ENCODE measurements at places on chromosomes 1 and 21.

DNA sequence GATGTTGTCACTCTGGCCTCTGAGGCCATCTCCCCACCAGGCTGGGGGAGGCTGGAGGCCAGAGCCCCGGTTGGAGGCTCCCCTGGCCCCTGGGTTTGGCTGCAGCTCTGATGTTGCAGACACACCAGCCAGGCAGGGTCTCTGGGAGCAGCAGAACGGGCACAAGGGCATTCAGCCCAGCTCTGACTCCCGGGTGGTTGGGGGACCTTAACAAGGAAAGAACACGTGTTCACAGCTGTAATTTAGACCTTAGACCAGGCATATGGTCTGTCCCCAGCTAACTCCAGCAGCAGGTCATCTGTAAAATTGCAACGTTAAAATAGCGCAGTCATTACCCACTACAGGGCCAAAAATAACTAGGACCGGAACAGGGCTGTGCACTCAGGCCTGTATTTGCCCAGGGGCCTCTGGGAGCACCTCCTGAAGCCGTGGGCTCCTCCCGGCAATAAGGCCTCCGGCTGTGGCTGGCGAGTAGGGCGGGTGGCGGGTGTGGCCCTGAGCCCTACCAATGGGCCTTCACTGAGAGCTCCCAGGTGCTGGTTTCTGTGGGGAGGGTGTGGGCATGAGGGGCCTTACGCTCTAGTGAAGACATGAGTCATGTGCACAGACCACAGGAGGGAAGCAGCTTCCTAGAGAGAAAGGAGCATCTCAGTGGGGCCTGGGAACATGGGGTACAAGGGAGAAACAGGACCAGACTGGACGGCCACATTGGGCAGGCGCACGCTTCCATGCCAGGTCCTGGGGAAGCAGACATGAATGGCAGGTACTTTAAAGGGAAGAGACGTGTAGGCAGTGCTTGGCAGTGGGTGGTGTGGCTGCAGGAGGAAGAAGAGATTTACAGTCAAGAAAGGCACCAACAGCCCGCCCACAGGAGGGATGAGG, 6.1 kb downstream of the LDLRAP1 start:
- DNase-seq, result no peak

DNA sequence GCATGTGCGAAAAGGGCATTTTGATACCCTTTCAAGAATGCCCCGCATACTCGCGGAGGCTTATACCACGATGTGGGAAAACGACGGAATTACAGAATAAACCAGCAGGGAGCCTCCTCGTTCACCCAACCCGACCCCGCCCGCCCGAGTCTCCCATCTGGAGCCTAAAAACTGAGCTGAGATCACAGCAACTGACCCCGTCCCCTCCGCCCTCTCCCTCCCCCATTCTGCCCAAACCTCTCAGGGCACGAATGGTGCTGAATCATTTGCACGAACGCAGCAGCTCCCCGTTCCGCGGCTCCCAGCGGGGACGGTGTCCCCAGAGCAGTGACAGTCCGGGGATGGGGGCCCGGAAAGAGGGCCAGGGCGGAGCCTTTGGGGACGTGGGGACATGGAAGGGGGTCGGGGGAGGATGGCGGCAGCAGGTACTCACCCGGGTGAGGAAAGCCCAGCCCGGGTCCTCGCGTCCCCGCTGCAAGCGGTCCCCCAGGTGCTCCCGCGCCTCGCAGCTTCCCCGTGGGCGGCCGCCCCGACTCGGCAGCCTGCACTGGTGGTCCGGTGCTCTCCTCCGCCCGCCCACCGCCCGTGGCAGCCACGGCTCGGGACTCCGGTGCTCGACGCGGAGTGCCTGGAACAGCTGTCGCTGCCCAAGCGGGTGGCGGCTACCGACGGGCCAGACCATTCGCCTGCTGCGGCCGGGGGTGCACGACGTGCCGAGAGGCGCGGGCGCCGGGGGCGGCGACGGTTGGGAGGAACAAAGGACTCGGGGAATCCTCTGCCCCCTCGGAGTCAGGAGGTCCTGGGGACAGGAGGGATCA, at the start of gene TTLL7:
Gene TTLL7 (minus strand): TSS at position 635 of the 818 bp plus-strand sequence. CDS start 46,921 bp downstream, outside the sequence.
- DNase-seq, result peak; percentile 78

DNA sequence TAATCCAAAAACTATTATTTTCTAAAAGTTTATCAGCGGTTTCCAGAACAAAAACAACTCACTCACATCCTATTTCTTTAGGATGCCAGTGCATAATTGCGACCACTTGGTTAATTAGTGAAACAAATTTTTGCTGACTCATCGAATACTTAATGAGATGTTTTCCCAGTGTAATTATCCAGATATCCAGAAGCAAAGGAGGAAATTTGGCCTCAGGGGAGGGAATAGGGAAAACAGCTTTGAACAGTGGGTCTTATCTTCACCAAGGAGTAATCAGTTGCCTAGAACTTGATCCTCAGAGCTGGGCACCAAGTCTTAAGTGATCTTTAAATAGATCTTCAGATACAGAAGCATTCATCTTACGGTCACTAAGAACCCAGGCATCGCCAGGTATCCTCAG, 24.3 kb downstream of the STYXL2 start:
- no peak for DNase-seq

DNA sequence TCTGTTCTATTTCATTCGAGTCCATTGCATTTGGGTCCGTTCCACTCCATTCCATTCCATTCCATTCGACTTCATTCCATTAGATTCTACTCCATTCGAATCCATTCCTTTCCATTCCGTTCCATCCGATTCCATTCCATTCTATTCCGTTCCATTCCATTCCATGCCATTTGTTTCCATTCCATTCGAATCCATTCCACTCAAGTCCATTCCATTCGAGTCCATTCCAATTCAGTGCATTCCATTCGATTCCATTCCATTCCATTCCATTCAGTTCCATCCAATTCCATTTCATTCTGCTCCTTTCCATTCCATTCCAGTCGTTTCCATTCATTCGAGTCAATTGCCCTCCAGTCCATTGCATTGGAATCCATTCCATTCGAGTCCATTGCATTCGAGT, 2603.7 kb upstream of the TPTE start:
- DNase-seq, result no peak

GRCh38 chr21:26391166-26391565, 181.9 kb downstream of the CYYR1 start:
- DNase-seq, result no peak

- no peak for DNase-seq
Observed at GRCh38 chr1:51303751-51304251, 26.6 kb downstream of the TTC39A start.

- peak; percentile 14 for DNase-seq
Observed at GRCh38 chr1:169107603-169108208, 1.2 kb downstream of the ATP1B1 start.

- DNase-seq, result no peak
Observed at GRCh38 chr1:18400347-18401102, 80.2 kb upstream of the KLHDC7A start.

DNA sequence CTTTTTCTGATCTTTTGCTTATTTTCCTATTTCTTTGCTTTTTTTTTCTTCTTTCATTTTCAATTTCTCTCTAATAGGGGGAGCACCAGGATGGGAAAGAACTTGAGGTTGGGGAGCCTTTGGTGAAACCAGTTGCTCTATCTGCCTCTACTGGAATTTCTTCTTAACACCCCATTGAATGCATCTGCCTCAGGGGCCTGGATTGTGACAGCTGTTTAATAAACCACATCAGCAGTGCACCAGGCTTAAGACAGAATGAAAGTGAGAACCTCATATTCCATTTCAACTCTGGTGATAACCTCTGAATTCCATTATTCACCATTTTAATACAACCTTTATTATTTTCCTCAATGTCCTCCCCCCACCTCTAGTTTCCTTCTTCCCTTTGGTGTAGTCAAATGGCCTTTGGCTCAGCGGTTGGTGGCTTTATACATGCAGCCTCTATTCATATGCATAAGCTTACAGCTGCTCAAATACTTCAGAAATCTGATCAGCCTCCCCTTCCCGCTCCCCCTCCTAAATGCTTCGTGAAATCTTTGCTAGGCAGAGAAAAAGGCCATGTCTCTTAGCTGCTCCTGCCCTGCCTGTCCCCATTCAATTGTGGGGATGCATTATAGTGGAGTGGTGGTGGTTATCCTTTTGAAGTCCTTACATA, 537.3 kb upstream of the PLXNA2 start:
- DNase-seq, result no peak

Measured in SW 1271 (cell line).